ENCODE measurements at places on chromosomes 7 and 10. TPM values are rescaled to one million over a fixed set of nuclear protein-coding genes. Genes with fewer than 3 reads are reported as not detected.

DNA sequence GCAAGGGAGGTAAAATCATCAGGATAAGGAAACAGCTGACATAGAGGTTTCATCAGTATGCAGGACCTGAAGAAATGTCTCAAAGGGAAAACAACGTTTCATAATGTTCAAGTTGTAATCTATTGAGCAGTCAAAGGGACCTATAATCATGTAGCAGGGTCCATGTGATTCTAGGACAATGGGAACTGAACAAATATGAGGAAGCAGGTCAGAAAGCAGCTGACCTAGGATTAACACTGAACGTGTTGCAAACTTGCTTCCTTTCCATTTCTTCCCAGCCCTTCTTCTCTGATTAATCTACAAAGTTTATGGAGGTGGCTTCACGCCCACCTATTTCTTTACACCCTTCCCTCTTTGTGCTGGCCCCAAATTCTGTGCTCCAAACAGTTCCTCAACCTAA, 256.9 kb upstream of the AKR1E2 start:
- DNase-seq: no peak

The UNC5B gene
- 8.1 TPM for polyA plus RNA-seq

DNA sequence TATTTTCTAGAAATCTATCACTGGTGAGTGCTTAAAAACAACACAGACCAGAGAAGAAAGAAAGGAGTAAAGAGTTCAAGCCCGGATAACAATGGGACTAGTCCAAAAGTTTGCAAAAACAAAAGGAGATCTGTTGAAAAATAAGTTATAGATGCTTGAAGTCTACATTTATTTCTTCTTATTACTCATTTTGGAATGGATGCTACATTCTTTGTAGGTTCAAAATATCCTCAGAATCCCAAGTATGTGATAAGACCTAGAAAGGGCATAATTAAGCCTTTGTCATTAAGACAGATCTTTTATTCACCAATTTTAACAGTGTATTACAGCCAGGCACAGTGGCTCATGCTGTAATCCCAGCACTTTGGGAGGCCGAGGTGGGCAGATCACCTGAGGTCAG, 42.7 kb upstream of the ITGB8 start:
- no peak for DNase-seq

GRCh38 chr7:25069900-25070443, 55.1 kb downstream of the CYCS start:
- peak; percentile 56 for DNase-seq

GRCh38 chr7:32937344-32938174, 19.7 kb upstream of the FKBP9 start:
- DNase-seq: no peak

Data from AG04450 (cell line).